ENCODE measurements at places on chromosomes 5 and 9. TPM values are rescaled to one million over a fixed set of nuclear protein-coding genes. Genes with fewer than 3 reads are reported as not detected.
A peak's percentile ranks its signal among the peaks of the same experiment; 100 is the strongest.

Gene UBE2D2
- 204 TPM for total RNA-seq

Gene TOR2A
- total RNA-seq, result 16.6 TPM

Gene SHOC1
- not detected for total RNA-seq

Gene MELK
- 53.2 TPM for total RNA-seq

- H3K4me3 ChIP-seq, result peak overlapping the region; percentile 15
- peaks cover 22% of the 10 kb centered on the region for H3K36me3 ChIP-seq
- H3K27ac ChIP-seq, result peak overlapping the region; percentile 98
- no peak for DNase-seq
- peaks cover 6% of the 10 kb centered on the region for H3K27me3 ChIP-seq
- H3K4me1 ChIP-seq, result peaks cover 72% of the 10 kb centered on the region
Measured at GRCh38 chr9:111527347-111527746, 2.4 kb downstream of the ZNF483 start.

DNA sequence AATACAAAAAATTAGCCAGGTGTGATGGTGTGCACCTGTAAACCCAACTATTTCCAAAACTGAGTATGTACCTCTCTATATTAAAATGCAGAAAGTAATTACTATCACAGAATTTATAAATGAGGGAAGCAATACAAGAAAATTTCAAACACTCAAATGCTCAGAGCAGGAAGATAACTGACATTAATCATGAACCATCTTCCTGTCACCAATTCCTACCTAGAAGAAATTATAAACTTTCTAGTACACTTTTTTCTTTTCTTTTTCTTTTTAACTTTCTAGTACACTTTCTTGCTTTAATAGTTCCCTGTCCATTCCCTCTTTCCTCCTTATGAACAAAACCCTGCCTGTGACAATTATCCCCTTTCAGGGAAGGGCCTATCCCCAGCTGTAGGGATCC is 106.8 kb downstream of the MED27 start:
- H3K27me3 ChIP-seq, result 0 out of 2 replicates have a peak, but pooled peaks cover 1% of the 10 kb centered on the region
- H3K4me3 ChIP-seq, result no peak overlapping the region
- no peak overlapping the region for H3K27ac ChIP-seq
- DNase-seq, result no peak
- H3K4me1 ChIP-seq, result no peaks in the 10 kb centered on the region
- no peaks in the 10 kb centered on the region for H3K36me3 ChIP-seq

DNA sequence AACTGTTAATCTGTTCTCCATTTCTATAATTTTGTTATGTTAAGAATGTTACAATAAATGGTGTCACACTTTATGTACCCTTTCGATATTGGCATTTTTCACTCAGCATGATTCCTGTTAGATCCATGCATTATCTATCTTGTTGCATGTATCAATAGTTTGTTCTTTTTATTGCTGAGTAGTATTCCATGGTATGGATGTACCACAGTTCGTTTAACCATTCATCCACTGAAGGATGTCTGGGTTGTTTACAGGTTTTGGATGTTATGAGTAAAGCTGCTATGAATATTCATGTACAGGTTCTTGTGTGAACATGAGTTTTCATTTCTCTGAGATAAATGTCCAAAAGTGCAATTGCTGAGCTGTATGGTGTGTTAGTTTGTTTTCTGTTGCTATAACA is 26.3 kb upstream of the CCDC112 start:
- no peak overlapping the region for H3K4me3 ChIP-seq
- no peak overlapping the region for H3K27ac ChIP-seq
- 0 out of 2 replicates have a peak, but pooled peaks cover 7% of the 10 kb centered on the region for H3K36me3 ChIP-seq
- DNase-seq, result no peak
- H3K4me1 ChIP-seq, result peaks cover 9% of the 10 kb centered on the region
- H3K27me3 ChIP-seq, result peaks cover 4% of the 10 kb centered on the region

DNA sequence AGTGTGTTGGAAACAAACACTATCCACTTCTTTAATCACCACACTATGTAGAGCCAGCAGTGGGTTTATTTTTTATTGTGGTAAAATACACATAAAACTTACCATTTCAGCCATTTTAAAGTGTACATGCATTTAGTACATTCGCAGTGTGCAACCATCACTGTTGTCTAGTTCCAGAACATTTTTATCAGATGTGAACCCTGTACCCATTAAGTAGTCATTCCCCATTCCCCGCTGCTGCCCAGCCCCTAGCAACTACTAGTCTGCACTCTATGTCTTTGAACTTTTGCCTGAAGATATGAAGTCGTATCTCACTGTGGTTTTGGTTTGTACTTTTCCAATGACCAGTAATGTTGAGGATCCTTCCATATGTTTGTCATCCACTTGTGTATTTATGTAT is 30.2 kb upstream of the F2R start:
- H3K27ac ChIP-seq, result no peak overlapping the region
- H3K27me3 ChIP-seq, result no peaks in the 10 kb centered on the region
- DNase-seq, result no peak
- no peak overlapping the region for H3K4me3 ChIP-seq

DNA sequence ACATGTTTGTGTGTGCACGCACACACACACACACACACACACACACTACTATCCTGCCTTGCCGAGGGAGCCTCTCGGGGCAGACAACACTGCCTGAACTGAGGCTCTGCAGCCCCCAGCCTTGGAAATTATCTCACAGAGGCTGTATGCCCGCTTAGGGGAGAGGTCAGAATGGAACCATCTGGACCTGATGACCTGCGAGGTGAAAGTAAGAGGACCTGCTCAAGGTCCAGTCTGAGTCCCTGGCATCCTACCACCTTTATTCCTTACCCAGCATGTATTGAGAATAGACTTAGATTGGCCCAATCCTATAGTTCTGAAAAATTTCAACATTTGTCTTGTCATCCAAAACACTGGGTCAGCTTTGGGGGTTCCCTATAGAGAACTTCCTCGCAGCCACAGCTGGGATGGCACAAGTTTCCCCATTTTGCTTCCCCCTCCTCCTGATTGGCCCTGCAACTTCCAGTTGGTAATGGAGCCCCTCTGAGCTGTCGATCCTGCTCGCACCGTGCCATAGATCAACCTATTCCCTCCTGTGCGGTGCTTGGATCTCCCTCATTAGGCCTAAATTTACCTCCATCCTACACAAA is 10.2 kb downstream of the MVB12B start:
- DNase-seq, result no peak
- no peak overlapping the region for H3K4me3 ChIP-seq
- peaks cover 40% of the 10 kb centered on the region for H3K4me1 ChIP-seq
- H3K36me3 ChIP-seq, result 0 out of 2 replicates have a peak, but pooled peaks cover 2% of the 10 kb centered on the region
- H3K27ac ChIP-seq, result no peak overlapping the region

GRCh38 chr5:26482810-26483375 is 555.5 kb downstream of the CDH9 start:
- no peaks in the 10 kb centered on the region for H3K27me3 ChIP-seq
- peaks cover 13% of the 10 kb centered on the region for H3K36me3 ChIP-seq
- peak; percentile 63 for DNase-seq

DNA sequence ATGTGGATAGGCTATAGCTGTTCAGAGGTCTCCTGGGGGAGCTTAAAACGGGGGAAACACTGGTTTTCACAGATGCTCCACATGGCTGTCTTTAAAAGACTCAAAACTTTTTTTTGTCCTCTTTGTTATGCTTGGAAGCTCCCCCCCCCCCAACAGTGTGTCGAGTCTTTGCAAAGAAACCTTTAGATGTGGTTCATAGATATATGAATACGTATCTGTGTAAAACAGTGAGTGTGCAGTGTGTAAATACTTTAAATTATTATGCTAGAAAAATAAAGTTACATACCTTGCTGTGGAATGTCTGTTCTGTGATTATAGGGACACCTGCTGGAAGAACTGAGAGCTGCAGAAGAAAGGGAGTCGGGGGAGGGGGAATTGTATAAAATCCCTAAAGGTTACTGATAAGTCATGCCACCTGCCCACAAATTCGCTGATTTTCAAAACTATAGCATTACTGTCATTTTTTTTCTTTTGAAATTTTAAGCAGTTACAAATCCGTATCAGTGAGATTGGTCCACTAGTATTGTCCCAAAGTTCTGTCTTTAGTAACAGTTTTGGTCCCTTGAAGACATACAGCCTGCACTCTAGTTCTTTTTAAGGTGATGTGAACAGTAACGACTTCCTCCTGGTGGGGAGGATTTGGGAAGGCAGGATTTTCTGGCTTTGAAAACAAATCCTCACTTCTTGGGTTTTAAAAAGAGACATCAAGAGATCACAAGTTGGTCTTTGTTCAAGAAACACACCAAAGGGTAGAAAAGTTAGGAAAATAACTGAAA is 22.9 kb downstream of the RGMB start:
- no peak overlapping the region for H3K4me3 ChIP-seq
- peaks cover 35% of the 10 kb centered on the region for H3K4me1 ChIP-seq
- no peaks in the 10 kb centered on the region for H3K27me3 ChIP-seq
- peak overlapping the region; percentile 86 for H3K27ac ChIP-seq

DNA sequence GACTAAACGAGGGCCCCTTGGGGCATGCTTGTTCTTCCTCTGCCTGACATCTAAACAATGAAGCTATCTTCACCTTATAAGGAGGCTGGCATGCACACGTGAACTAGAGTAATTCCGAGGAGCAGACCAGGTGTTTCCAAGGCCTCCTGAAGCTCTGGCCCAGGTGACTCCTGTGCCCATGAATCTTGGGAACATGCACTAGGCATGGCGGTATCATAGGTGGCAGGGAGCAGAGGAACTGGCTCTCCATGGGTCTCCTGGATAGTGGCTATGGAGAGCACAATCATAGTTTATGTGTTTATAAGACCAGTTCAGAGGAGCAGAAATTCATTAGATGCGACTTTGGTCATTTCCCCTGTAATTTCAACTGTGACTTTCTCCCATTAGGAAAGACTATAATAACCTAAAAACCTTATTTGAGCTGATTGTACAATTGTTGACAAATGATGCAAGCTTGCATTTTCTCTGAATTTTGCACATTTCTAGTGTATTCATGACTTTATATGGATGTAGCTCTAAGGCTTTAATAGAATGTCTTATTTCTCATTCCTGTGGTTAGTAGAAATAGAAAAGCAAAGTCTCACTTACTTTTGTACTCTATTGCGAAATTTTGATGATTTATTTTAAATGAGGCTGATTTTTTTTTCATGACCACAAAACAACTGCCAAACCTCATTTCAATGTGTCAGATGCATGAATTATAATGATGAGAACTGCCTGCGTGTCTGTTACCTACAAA is 135.3 kb upstream of the RPS23 start:
- no peak overlapping the region for H3K4me3 ChIP-seq
- H3K27ac ChIP-seq, result no peak overlapping the region
- DNase-seq, result no peak

GRCh38 chr9:134325813-134326723 is at the start of gene RXRA:
RXRA (plus strand) TSS chr9:134326455; CDS start chr9:134326632, 177 bp downstream.
- no peak within 1 kb of the TSS for H3K27ac ChIP-seq
- no peaks in the 10 kb centered on the region for H3K36me3 ChIP-seq
- peak; percentile 66 for DNase-seq
- H3K27me3 ChIP-seq, result no peaks in the 10 kb centered on the region
- peak within 1 kb of the TSS; percentile 62 for H3K4me3 ChIP-seq
- peaks cover 45% of the 10 kb centered on the region for H3K4me1 ChIP-seq

DNA sequence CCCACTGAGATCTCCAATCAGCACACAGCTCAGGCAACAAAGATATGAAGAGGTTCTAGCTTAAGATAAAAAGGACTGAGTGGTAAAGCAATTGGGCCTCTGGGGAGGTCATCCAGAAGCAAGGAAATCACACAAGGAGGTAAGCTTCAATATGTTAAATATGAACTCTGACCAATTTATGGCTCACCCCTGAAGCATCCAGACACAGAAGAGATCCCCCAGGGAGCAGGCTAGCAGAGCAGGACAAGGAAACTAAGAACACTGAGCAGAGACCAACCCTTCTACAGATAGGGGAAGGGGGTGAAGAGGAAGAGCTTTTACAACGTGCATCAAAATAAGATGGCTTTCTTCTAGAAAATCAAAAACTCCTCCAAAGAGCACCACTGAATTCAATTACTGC is 616.2 kb downstream of the DNAH5 start:
- no peaks in the 10 kb centered on the region for H3K36me3 ChIP-seq
- H3K27me3 ChIP-seq, result no peaks in the 10 kb centered on the region
- no peak for DNase-seq
- peaks cover 5% of the 10 kb centered on the region for H3K4me1 ChIP-seq
- H3K27ac ChIP-seq, result no peak overlapping the region

DNA sequence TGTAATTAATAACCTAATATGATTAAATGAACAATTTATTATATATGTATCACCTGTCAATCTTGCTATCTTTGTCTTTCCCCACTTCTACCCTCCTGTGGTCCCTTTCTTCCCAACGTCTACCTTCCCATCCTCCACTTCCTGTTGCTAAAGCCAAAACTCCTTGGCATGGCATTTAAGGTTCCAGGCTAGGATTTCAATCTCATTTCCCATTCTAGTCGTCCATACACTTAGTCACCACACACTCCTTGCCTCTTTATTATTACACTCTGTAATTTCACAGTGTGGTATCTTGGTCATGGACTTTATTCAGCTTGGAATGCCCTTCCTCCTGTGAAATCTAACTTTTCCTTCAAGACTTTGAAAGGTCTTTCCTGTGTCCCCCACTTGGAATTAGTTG is 115.3 kb downstream of the SEMA6A start:
- H3K4me3 ChIP-seq, result no peak overlapping the region
- DNase-seq, result no peak
- no peaks in the 10 kb centered on the region for H3K27me3 ChIP-seq
- peak overlapping the region; percentile 71 for H3K27ac ChIP-seq
- peaks cover 48% of the 10 kb centered on the region for H3K4me1 ChIP-seq

DNA sequence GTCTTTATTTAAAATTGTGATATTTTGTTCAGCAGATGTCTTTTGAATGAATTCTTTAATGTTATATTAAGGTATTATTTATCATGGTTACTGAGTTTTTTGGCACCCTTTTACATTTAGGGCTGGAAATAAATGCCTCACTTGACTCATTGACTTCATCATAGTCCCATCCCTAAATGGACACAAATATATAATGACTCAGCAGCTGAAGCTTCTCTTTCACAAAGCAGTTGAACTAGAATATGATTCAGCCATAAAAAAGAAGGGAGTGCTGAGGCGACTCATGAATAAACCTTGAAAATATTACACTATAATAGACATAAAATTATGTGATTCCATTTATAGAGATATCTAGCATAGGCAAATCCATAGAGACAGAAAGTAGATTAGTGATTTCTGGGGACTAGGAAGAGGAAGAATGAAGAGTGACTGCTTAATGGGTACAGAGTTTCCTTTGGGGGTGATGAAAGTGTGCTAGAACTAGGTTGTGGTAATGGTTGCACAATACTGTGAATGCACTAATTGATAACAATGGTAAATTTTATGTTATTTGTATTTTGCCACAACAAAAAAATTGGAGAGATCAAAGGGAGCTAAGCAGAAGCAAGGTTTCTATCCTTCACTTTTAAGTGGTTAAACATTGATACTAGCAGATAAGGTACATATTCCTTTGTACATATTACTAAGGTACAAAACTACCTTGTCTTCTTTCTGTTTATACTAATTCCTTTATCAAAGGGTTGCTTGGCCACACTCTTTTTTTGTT is 449.6 kb downstream of the NTRK2 start:
- no peak overlapping the region for H3K27ac ChIP-seq
- DNase-seq, result no peak
- H3K27me3 ChIP-seq, result no peaks in the 10 kb centered on the region
- peaks cover 2% of the 10 kb centered on the region for H3K4me1 ChIP-seq
- H3K36me3 ChIP-seq, result no peaks in the 10 kb centered on the region

- H3K36me3 ChIP-seq, result no peaks in the 10 kb centered on the region
- H3K27ac ChIP-seq, result no peak overlapping the region
- no peak for DNase-seq
- H3K4me1 ChIP-seq, result 0 out of 2 replicates have a peak, but pooled peaks cover 3% of the 10 kb centered on the region
- H3K4me3 ChIP-seq, result no peak overlapping the region
Measured at GRCh38 chr5:117859176-117859575, 1129.2 kb downstream of the DTWD2 start.
